ENCODE measurements at places on chromosomes 3 and 15.

GRCh38 chr3:126667631-126668449 is 12.9 kb upstream of the TXNRD3 start:
- DNase-seq, result no peak

DNA sequence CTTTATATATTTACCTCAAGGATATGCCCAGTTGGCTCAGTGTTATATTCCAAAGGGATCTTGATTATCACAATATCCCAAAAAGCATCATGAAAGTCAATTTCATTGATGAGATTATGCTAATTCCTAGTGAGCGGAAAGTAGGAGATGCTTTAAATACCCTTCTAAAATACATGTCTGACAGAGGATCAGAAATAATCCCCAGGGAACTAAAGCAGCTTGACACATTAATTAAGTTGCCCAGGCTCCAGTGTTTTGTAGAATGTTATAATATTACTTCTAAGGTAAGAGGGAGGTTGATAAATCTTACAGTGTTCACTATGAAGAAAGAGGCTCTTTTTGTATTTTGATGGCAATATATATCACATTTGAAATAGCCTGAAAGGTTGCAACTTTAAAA is 767.5 kb upstream of the ROBO1 start:
- no peak for DNase-seq

GRCh38 chr3:159860269-159861116 is 128.1 kb upstream of the IL12A start:
- DNase-seq, result no peak

- no peak for DNase-seq
These were observed 49.4 kb upstream of the SYNPR start for GRCh38 chr3:63228677-63229076.

DNA sequence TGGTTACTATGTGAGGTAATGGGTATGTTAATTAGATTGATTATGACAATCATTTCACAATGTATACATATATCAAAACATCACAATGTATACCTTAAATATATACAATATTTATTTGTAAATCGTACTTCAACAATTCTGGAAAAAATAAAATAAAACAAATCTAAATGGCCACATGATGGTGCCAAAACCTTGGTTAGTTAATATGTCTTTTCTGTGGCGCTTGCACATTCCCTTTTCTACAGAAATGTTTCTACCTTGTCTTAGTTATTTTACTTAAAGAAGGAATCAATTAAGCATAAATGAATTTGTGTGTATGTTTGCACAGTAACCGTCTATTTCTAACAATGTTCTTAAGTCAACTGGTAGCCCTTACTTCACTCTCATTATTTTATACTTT is 53.4 kb downstream of the OXSM start:
- no peak for DNase-seq

All from CD4-positive, alpha-beta T cell treated with Interleukin-6 at 100 ng/mL for 8 hours (primary cell).